ENCODE measurements at places on chromosomes 11 and 22.

GRCh38 chr22:36737776-36738175 lies 34.2 kb upstream of the CACNG2 start:
- DNase-seq = no peak

GRCh38 chr11:97722721-97723120 lies 1298.0 kb upstream of the CNTN5 start:
- DNase-seq = no peak

GRCh38 chr22:29625090-29625825 lies 21.8 kb downstream of the NF2 start:
- peak; percentile 90 for DNase-seq

- no peak for DNase-seq
Observed at GRCh38 chr22:29201782-29202181, 3.9 kb upstream of the EMID1 start.

GRCh38 chr11:35286126-35286525 lies 133.2 kb downstream of the SLC1A2 start:
- no peak for DNase-seq

DNA sequence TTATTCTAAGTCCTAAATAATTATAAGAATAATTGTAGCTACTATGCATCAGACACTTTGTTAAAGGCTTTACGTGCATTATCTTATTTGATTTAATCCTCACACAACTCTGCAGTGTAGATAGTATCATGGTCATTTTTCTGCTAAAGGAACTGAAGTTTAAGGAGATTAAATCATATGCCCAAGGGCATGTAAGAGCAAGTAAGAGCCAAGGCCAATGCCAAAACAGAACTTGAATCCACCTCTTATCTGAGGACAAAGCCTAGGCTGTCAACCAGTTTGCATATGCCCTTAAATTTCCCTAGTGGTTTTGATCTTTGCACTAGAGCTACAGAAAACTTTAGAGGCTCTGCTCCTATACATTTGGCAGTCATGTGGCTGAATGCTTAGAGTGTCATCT lies 65.6 kb upstream of the OR5AK2 start:
- DNase-seq = no peak

DNA sequence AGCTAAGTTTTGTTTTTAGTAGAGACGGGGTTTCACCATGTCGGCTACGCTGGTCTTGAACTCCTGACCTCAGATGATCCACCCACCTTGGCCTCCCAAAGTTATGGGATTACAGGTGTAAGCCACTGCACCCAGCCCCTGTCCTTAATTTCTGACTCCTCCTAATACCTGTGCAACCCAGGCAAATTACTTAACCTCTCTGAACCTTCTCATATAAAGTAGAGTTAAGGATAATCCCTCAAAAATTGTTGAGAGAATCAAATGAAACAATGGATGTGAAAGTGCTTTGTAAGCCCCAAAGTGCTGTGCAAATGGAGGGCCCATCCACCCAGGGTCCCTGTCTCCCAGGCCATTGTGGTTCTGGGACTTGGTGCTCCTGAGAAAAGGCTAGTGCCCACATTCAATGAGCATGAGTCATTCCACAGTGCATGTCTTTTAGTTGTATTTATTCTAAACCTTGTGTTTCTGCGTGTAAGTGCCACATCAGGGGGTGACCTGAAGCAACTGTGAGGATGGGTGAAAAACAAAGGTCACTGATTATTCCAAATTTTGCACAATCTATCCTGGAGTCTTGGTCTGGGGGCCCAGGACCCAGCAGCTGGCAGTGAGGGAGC lies 61.4 kb upstream of the PTPRJ start:
- DNase-seq = peak; percentile 74

DNA sequence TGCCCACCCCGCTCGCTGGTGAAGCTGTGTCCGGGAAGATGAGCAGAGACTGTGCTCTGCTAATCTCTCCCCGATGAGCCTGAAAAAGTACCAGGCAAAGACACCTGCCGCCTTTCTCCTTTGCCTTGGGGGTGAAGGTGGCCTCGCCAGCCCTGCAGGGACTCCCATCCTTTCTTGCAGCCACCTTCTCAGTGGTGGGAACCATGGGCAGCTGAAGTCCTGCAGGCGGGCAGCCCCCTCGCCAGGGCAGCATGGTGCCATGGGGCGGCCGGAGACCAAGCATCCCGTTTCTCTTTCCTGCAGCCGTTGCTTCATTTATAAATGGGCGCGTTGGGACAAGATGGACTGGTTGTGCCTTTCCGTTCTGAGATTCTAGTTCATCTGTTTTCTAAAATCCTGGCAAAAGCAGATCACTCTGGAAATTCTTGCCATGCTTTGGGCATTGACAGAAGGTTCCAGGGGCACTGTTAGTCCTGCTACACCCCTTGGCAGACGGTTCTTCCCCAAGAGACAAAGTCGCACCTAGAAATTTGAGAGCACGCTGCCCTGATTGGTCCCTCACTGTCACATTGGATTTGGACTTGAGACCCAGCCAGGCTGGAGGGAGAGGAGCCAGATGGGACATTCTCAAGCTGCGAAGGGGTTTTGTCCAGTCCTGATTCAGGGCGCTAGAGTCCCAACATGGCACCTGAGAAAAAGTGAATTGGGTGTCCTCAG lies 7.5 kb downstream of the CTTN start:
- DNase-seq = no peak

DNA sequence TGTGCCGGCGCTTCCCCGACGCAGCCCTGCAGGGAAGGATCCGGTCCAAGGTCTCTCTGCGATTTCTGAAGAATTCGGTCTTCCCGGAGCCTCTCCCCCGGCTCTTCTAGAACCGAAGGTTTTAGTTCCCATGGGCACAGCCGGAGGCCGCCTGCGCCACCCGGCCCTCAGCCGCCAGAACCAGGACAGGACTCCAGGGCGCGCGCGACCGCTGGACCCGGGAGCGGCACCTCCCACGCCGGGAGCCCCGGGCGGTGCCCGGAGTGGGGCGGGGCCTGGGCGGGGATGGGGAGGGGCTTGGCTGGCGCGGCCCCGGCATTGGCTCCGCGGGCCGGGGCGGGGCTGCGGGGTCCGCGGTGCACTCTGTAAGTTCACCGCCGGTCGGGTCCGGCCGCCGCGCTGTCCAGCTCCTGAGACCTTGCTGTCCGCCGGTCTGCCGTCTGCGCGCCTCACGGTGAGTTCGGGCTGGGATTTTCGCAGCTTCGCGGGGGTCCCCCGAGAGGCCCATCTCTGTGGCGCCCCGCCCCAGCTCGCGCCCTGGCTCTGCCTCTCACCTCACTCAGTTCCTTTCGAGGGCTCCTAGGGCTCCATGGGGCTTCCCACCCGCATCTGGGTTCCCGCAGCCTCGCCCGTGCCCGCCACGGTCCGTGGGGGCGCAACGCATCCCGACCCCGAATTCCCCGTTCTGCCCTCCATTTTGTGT lies at the start of gene CDC42EP2:
TSS of gene CDC42EP2 (plus strand) at position 366 of the 703 bp plus-strand sequence. CDS start 6,033 bp downstream, outside the sequence.
- peak; percentile 87 for DNase-seq

GRCh38 chr11:134476435-134477021 lies 64.5 kb upstream of the B3GAT1 start:
- no peak for DNase-seq

DNA sequence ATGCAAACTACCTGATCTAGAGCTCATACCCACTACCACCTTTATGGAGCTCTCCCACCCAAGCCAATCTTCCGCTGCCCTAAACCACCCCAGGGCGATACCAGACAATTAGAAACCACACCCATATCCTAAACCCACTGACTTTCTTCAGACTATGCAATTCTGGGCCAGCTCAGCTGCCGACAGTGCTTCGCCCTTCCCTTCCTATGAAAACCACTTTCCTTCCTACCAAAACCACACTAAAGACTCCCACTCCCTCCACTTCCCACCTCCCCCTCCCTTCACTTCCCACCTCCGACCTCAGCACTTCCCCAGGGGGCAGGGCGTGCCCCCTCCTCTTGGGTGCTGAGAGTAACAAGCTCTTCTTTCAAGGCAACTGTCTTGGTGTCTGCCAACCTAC lies 25.1 kb downstream of the B3GAT1 start:
- no peak for DNase-seq

DNA sequence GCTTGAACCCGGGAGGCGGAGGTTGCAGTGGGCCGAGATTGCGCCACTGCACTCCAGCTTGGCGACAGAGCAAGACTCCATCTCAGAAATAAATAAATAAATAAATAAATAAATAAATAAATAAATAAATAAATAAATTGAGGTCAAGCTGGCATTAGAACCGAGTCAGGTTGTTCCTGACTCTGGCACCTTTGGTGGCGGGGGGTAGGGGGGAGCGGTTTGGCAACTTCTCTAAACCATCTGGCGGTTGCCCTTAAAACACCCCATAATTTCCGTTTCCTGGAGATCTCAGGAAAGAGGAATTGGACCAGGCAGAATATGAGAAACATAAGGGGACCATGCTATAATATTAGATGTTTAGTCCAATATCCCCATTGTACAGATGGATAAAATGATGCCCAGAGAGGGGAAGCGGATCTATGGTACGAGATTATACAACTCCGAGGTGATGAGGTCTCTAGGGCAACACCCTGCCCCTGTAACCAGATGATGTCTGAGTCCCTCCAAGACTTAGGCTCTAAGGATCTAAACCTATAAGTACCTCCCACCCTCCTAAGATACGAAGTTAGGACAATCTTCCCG lies 785 bp downstream of the CLPB start:
- DNase-seq = no peak

GRCh38 chr22:17700778-17701177 lies 62.2 kb downstream of the BCL2L13 start:
- DNase-seq = no peak

GRCh38 chr11:114569801-114570200 lies 10.1 kb upstream of the NXPE1 start:
- DNase-seq = no peak

DNA sequence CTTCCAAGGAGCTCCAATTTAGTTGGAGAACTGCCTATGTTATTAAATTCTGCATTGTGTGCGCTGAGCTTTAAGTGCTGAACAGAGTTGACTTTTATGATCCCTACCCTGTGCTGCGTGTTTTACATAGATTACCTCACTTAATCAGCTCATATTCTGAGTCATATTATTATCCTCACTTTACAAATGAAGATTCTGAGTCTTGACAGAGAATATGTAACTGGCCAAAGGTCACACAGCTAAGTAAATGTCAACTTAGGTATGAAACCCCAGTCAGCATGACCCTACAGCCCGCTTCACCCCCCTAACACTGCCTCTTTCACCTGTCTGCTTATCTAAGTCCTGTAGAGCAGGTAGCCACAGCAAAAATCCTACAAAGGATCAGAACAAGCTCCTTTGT lies 19.8 kb upstream of the TMPRSS5 start:
- no peak for DNase-seq

DNA sequence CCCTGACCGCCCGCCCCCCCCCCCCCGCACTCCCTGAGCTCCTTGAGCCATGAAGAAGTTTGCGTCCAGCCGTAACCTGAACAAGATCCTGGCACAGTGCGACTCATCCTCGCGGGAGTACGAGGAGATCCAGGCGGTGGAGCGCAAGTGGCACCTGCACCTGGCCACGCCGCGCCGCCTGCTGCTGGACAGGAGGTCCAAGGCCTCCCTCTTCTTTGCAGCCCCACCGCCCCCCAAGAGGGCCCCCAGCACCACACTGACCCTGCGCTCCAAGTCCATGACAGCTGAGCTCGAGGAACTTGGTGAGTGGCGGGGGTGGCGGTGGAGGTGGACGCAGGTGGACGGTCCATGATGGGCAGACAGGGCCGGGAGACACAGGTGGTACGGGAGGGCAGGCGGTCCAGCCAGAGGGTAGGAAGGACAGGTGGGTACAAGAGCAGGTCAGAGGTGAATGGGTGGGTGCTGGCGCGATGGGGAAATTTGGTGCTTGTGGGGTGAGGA lies 32.1 kb upstream of the ACR start:
- DNase-seq = no peak

GRCh38 chr22:19631899-19632667 lies 82.2 kb upstream of the SEPTIN5 start:
- peak; percentile 55 for DNase-seq

GRCh38 chr11:27532652-27533325 lies 26.2 kb upstream of the LIN7C start:
- DNase-seq = peak; percentile 17

GRCh38 chr11:121696177-121696871 lies 243.6 kb upstream of the SORL1-AS1 start:
- no peak for DNase-seq

- peak; percentile 76 for DNase-seq
Observed at GRCh38 chr22:36374603-36375024, 13.2 kb downstream of the MYH9 start.

- DNase-seq = no peak
Observed at GRCh38 chr11:27949951-27950738, 157.8 kb downstream of the KIF18A start.

DNA sequence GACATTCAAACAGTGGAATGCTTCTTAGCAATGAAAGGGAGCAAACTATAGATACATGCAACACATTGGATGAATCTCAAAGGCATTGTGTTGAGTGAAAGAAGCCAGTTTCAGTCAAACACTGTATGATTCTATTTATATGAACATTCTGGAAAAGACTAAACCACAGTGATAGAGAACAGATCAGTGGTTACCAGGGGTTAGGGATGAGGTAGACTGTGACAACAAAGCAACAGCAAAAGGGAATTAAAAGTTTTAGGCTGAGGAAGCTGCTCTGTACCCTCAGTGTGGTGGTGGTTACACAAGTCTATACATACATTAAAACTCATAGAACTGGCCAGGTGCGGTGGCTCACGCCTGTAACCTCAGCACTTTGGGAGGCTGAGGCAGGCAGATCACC lies 23.0 kb downstream of the FDX1 start:
- no peak for DNase-seq

GRCh38 chr11:10267821-10268220 lies 26.2 kb downstream of the SBF2 start:
- peak; percentile 25 for DNase-seq

DNA sequence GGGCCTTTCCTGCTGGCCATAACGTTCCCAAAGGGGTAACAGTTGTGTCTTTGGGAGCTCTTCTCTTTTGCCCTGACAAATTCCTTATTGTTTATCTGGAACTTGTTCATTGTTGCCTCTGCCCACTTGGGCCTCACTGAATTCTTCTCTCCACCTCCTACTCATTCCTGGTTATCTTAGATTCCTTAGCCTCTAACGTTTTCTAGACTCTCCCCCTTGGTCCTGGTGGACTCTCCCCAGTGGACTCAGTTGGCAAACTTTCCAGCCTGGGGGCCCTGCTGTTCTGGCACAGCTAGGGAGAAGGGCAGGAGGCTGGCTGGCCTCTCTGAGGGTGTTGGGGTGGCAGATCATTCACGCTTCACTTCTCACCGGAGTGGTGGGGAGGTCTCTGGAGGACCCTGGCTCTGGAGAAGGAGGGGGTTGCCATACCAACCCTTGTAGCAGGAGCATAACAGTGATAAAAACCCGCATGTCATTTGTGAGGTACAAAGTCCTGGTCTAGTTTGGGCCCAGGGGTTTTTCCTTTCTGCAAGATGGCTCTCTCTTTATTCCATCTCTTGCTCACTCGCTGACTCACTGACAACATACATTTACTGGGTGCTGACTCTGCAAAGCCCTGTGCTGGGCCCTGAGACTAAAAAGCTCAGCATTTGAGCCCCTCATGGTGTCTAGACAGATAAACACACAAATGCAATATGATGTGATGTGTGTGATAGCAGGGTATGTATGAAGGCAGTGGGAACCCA lies 39.7 kb downstream of the YWHAH start:
- DNase-seq = no peak

DNA sequence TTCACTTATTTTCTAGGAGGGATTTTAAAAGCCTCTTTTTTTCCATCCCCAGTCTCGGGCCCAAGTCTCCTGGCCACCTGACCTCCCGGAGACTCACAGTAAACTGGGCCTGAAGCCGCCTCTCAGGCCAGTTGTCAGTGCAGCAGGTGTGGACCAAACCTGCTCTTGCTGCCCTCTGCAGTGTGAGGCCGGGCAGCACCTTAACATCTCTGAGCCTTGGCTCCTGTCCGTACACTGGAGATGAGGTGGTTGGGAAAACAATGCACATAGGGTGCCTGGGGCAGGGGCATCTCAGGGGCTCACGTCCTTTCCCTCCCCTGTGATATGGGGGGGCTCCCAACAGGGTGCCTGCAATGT lies 45.1 kb downstream of the PHF21B start:
- no peak for DNase-seq

- no peak for DNase-seq
Observed at GRCh38 chr11:82776377-82776776, 42.7 kb upstream of the FAM181B start.
